ENCODE measurements at places on chromosomes 3 and 15. TPM values are rescaled to one million over a fixed set of nuclear protein-coding genes. Genes with fewer than 3 reads are reported as not detected.
A peak's percentile ranks its signal among the peaks of the same experiment; 100 is the strongest.

GRCh38 chr3:4750306-4750968 is 228.8 kb upstream of the BHLHE40 start:
- DNase-seq: no peak

GRCh38 chr3:32831791-32832190 is 14.0 kb downstream of the TRIM71 start:
- no peak for DNase-seq

GRCh38 chr3:139935016-139935865 is at the start of gene CLSTN2:
TSS of gene CLSTN2 (plus strand) at chr3:139935185.
- DNase-seq: peak; percentile 4

GRCh38 chr15:92320012-92320699 is 73.5 kb upstream of the ST8SIA2 start:
- no peak for DNase-seq

DNA sequence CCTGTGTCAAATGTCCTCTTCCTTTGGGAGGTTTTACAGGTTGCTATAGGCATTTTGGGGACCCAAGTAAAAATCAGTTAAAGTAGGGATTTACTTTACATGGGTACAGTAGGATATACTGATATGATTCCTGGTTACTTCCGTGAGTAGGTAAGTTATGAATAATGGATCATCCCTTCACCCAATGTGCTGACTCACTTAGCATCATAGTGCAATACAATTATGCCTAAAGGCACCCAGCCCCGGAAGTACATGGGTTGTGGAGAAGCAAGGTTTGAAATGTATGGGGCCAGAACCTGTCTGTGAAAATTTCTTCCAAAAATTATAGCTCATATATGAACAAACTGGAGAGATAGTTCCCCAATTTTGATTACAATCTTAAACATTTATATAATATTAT is 64.0 kb downstream of the GLB1 start:
- DNase-seq: no peak

- no peak for DNase-seq
Measured at GRCh38 chr3:113721636-113722035, 24.4 kb downstream of the NAA50 start.

GRCh38 chr3:148379763-148380382 is 317.8 kb upstream of the AGTR1 start:
- peak; percentile 79 for DNase-seq

DNA sequence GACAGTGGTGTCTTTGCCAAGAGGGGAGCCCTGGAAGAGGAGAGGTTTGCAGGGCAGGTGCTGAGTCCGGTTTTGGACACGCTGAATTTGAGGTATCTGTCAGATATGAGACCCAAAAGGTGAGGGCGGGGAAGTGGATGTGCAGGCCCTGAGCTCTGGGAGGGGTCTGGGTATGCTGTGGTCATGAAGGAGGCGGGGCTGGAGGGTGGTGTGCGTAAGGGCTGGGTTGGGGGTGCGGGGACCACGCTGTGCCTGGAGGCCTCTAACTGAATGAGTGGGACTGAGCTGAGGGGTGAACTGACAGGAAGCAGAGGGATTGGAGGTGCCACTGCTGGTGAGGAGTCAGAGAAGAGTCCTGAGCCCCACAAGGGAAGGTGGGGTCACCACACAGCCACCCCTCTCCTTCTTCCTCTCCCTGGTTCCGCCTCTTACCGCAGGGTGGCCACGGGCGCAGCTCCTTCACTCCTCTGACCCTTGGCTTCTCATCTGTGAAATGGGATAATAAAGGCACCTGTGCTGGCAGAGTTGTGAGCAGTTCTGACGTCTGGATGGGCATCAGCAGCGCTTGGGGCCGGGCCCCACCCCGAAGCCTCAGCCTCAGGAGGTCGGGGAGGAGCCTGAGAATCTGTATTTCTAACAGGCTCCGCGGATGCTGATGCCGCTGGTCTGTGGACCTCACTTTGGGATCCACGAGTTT is 28.8 kb downstream of the PSTPIP1 start:
- DNase-seq: no peak

DNA sequence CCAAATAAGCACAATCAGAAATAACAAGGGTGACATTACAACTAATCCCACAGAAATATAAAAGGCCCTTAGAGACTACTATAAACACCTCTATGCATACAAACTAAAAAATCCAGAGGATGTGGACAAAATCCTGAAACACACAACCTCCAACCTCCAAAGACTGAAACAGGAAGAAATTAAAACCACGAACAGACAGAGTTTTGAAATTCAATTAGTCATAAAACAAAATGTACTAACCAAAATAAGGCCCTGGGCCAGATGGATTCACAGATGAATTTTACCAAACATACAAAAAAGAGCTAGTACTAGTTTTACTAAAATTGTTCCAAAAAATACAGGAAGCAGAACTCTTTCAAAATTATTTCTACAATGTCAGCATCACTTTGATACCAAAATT is 1043.6 kb downstream of the DIPK2A start:
- peak; percentile 16 for DNase-seq

Gene C3orf85
- total RNA-seq: not detected

Gene TMEM212
- total RNA-seq: not detected

Gene RARRES1
- 47.8 TPM for total RNA-seq

Measured in fibroblast of the aortic adventitia (primary cell).